Astrocyte (in vitro differentiated cells and primary cell): ENCODE measurements at places on chromosomes 13 and 19.

DNA sequence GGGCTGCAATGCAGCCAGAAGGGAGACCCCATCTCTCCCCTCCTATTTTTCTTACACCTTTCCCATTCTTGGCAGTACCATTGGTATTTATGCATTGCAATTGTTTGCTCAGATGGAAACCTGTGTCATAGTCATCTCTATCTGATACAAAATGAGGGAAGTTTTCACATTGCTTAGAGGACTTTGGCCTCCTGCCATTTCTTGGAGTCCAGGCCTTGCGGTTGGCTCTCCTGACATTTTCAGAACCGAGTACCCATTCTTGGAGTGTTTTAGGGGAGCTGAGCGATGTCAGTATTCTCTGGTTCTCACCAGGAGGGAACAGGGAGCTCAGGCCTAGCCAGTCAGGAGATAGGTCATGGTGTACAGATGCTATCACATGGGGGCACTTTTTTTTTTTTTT is 1.5 kb downstream of the SIN3B start:
- DNase-seq: peak; percentile 71

DNA sequence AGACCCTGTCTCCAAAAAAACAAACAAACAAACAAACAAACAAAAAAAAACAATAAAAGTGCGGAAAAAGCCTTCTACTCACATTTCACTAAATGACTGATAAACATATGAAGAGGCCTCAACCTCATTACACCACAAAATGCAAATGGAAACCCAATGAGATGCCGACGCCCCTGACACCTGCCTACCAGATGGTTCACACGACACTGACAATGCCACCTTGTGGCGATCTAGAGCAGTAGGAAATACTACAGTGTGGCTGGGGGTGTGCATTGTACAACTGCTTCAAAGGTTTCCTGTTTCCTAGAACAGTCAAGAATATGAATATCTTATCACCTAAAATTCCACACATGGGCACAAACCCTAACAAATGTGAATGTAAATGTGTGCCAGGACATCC is 14.0 kb downstream of the SCGB2B2 start:
- DNase-seq: no peak

DNA sequence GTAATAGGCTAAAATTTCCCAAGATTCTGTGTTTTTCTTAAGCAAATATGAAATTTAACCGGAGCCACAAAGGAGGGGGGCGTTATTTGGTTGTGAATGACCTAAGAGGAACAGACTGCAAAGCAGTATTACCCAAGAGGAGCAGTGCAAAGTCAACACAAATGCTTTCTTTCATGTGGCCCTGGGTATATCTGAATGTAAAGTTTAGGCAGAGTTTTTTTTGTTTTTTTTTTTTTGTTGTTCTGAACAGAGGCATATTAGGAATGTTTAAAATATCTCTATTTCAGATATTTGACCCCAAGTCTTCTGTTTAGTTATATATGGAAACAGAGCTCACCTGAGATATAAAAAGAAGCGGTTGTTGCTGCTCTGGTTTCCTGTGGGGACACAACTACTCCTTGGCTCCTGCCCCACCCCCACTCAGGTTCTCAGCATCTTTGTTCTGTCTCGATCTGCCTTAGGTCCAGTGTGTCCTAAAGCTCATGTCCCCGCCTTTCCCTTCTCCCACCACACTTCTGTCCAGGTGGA is 220.7 kb downstream of the RFC3 start:
- DNase-seq: no peak

DNA sequence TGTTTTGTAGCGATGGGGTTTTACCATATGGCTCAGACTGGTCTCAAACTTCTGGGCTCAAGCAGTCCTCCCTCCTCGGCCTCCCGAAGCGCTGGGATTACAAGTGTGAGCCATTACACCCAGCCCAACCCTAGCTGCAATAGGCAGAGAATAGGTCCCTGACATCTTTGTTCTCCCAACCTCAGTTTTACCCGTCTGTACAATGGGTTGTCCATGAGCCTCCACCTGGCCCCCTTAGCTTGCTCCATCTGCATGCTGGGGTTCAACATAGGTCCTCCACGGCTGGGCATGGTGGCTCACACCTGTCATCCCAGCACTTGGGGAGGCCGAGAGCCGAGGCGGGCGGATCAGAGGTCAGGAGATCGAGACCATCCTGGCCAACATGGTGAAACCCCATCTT is 14.4 kb downstream of the NFIC start:
- no peak for DNase-seq

DNA sequence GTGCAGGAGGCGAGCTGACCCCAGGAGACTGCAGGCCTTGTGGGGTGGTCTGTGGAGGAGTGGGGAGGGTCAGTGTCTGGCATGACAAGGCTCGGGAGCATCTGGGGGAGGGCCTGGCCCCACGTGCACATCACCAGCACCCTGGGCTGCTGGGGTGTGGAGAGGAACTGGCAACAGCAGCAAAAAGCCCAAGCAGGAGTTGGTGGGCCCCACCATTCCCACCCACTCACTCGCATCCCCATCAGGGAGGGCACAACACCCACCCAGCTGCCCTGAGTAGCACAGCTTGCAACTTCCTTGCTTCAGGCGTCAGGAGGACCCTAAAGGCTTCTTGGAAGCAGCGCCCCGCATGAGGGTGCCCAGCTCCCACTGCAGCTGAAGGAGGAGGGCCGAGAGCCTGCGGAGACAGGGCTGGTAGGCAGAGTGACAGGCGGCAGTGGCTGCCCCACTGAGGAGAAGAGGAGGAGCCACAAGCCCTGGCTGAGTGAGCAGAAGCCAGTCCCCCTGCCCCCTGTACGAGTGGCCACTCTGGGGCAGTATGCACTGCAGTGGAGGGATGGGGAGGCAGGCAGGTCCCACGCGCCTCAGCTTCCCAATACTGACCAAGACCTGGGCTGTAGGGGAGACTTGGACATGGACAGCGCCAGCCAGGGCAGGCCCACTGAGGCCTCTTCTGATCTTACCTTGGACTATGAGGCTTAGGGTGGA is 26.5 kb downstream of the ELL start:
- no peak for DNase-seq

- no peak for DNase-seq
Measured at GRCh38 chr19:2164020-2164998, 576 bp downstream of the DOT1L start.

GRCh38 chr13:46348961-46349360 is 38.1 kb downstream of the RUBCNL start:
- DNase-seq: no peak

DNA sequence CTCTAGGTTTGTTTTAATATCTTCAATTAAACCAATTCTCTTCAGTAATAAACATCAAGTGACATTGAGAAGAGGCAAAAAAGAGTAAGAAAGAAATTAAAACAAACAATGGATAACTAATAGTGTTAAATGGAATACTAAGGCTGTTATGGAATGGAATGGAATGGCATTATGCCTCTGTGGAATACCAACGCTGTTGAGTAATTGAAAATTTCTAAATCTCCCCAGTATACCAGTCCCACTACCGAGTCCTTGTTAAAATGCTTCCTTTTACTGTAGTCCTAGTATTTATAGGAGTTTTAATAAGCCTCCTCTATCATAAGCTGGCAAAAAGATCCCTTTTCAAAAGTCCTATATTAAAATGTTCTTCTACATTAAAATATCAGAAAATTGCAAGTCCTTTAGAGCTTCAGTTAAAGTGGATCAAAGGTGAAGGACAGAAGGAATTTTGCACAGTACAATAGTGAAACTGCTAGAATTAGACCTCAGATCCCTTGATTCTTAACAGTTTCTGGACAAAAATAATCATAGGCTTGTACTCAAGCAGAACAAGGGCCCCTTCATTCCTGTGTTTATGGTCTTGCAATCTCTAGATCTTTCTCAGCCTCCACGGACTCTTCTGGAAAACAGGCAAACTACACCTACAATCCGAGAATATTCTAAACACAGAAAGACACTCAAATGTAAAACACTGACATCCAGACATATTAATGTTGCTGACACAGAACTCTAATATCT is 128.2 kb downstream of the PCDH9 start:
- peak; percentile 30 for DNase-seq

- no peak for DNase-seq
Measured at GRCh38 chr19:5081443-5082161, 112.7 kb downstream of the KDM4B start.

DNA sequence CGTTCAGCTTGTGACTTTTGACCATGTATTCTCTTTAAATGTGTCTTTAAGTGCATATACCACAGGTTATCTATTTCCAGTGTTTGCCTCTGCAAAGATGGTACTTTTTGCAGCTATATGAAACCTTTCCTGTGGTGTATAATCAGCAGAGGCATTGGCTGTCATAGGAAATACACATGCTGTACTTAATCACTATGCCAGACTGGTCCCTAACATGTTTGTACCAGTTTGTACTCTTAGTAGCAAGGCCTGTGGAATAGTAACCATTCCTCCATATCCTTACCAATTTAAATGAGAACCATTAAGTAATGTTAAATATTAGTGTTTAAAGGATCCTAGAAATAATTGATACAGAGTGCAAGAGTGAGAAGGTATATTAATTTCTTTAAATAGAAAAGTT is 69.8 kb downstream of the CDK8 start:
- DNase-seq: no peak

DNA sequence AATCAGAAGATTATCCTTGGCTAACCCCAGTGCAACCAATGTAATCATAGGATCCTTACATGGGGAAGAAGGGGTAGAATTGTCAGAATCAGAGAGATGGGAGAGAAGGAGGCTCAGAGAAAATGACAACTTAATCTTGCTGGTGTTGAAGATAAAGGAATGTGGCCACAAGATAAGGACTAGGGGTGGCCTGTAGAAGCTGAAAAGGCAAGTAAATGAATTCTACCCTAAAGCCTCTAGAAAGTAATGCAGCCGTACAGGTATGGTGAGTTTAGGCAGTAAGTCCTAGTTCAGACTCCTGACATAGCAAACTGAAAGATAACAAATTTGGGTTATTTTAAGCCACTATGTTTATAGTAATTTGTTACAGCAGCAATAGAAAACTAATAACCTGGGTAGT is 718.5 kb downstream of the SLITRK6 start:
- DNase-seq: no peak

DNA sequence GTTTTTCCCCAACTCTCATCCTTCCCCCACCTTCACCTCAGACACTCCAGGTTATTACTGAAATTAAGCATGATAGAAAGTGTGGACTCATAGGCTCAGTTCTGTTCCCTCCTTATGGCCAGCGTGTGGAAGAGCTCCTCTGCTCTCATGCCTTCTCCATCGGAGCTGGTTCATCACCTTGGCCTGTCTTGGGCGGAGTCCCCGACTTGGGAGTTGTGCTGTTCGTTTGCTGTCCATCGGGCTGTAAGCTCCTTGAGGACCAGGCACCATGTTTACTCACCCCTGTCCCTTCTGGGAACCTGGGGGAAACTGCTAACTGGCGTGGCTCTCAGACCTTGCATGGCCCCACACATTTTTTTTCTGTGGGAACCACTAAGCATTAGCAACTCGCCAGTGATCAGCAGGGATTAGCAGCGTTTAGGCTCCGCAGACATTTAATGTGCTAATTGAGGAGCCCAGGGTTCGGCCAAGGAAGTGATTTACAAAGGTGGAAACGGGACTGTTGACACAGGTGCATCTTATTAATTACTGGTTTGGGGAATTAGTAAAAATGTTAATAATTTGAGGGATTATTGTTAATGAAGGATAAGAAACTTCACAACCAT is 123.8 kb downstream of the TM9SF2 start:
- DNase-seq: no peak
